ENCODE measurements at places on chromosomes 2 and 18. TPM values are rescaled to one million over a fixed set of nuclear protein-coding genes. Genes with fewer than 3 reads are reported as not detected.

The LRRC30 gene
- total RNA-seq = not detected

The NMS gene
- not detected for total RNA-seq

- no peak overlapping the region for H3K27ac ChIP-seq
- no peaks in the 10 kb centered on the region for H3K27me3 ChIP-seq
- H3K4me3 ChIP-seq = no peak overlapping the region
- DNase-seq = no peak
- H3K4me1 ChIP-seq = no peaks in the 10 kb centered on the region
Measured at GRCh38 chr2:124308319-124309062, 283.4 kb downstream of the CNTNAP5 start.

- H3K27me3 ChIP-seq = peaks cover 3% of the 10 kb centered on the region
- no peaks in the 10 kb centered on the region for H3K36me3 ChIP-seq
- no peak overlapping the region for H3K4me3 ChIP-seq
- no peak overlapping the region for H3K27ac ChIP-seq
Measured at GRCh38 chr18:32576296-32576916, 105.7 kb upstream of the GAREM1 start.

DNA sequence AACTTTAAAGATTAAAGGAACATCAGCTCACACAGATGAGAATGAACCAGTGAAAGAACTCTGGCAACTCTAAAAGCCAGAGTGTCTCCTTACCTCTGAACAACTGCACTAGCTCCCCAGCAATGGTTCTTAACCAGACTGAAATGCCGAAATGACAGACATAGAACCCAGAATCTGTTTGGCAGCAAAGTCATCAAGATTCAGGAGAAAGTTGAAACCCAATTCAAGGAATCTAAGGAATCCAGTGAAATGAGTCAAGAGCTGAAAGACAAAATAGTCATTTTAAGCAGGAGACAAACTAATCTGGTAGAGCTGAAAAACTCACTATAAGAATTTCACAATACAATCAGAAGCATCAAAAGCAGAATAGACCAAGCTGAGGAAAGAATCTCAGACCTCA lies 72.0 kb downstream of the STRADB start:
- H3K4me1 ChIP-seq = peaks cover 5% of the 10 kb centered on the region
- DNase-seq = no peak
- H3K27me3 ChIP-seq = peaks cover 3% of the 10 kb centered on the region
- H3K36me3 ChIP-seq = peaks cover 19% of the 10 kb centered on the region
- no peak overlapping the region for H3K4me3 ChIP-seq
- no peak overlapping the region for H3K27ac ChIP-seq

The RTN4 gene
- total RNA-seq = 92.4 TPM

The TMEM169 gene
- total RNA-seq = 2.3 TPM

- no peaks in the 10 kb centered on the region for H3K27me3 ChIP-seq
- peaks cover 31% of the 10 kb centered on the region for H3K4me1 ChIP-seq
- DNase-seq = no peak
- H3K4me3 ChIP-seq = no peak overlapping the region
- peaks cover 40% of the 10 kb centered on the region for H3K36me3 ChIP-seq
Measured at GRCh38 chr2:96842600-96842999, 1.2 kb downstream of the ANKRD23 start.

GRCh38 chr2:165475277-165476004 lies 5.9 kb downstream of the CSRNP3 start:
- no peak overlapping the region for H3K4me3 ChIP-seq
- no peaks in the 10 kb centered on the region for H3K4me1 ChIP-seq
- no peaks in the 10 kb centered on the region for H3K27me3 ChIP-seq
- H3K27ac ChIP-seq = no peak overlapping the region

DNA sequence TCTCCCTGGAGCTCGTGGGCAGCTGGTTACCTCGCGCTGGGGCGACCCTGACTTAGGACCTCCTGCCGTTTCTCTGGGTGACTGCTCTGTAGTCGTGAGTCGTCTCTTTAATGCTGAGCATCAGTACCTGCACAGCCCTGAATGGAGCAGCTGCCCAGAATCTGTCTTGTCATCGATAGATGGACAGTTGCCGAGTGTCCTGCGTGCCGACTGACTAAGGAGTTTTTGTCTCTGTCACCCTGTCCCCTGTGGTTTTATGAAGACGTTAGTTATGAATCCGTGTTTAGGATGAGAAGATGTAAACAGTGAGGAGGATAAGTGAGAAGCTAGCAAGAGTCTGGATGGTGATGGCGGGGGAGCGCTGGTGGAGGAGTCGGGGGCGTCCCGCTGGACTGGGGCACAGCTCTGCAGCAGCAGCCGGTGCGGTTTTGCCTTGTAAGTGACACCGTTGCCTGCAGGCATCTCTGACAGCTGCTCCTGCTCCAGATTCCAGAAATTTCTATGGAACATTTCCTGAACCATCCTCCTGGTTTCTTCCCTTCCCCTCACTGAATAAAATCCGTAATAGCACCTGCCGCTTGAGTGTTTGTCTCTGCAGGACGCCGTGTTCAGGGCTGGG lies 13.3 kb downstream of the AGAP1 start:
- DNase-seq = no peak
- no peaks in the 10 kb centered on the region for H3K36me3 ChIP-seq
- H3K27ac ChIP-seq = no peak overlapping the region
- H3K4me1 ChIP-seq = peaks cover 5% of the 10 kb centered on the region
- H3K4me3 ChIP-seq = no peak overlapping the region

DNA sequence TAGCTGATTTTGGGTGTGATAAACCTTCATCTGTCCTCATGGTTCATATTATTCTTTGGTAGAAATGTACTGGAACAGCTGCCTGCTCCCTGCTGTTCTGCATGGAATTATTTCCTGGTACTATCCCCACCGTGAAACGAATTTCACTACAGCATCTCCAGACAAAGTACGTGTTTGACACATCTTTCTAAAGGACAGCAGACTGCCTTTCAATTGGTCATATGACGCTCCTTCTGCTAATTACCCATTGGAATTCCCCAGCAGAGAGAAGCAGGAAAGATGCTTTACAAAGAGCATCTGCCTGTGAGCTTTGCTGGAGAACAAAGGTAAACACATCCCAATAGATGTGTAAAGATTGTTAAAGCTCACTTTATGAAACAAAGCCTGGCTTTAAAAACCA lies 4.4 kb upstream of the RFX8 start:
- peaks cover 28% of the 10 kb centered on the region for H3K4me1 ChIP-seq
- H3K27me3 ChIP-seq = no peaks in the 10 kb centered on the region
- H3K4me3 ChIP-seq = no peak overlapping the region
- no peaks in the 10 kb centered on the region for H3K36me3 ChIP-seq
- DNase-seq = no peak

DNA sequence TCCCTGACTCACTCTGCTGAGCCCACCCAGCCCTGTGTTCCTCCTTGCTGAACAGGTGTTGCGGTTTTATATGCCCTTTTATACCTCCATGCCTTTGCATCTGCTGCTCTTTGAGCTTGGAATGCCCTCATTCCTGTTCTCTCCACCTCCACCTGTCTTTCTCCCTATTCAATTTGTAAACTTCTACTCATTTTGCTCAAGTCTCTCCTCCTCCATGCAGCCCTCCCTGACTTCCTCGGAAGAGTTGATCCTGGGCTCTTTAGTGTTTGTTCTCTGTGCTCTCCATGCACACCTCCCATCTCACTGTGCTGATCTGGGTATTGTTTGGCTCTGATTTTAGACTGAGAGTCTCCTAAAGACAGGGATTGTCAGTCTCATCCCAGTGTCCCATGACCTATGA lies 7.2 kb upstream of the OTOF start:
- no peak overlapping the region for H3K27ac ChIP-seq
- peaks cover 5% of the 10 kb centered on the region for H3K27me3 ChIP-seq
- no peak for DNase-seq
- H3K4me3 ChIP-seq = no peak overlapping the region
- peaks cover 14% of the 10 kb centered on the region for H3K4me1 ChIP-seq

The RAB3GAP1 gene
- 23.0 TPM for total RNA-seq

The ESPNL gene
- total RNA-seq = 0.18 TPM

The CDH19 gene
- total RNA-seq = not detected

The SERPINB12 gene
- total RNA-seq = not detected

- H3K27me3 ChIP-seq = no peaks in the 10 kb centered on the region
- no peak overlapping the region for H3K27ac ChIP-seq
- H3K4me1 ChIP-seq = peaks cover 58% of the 10 kb centered on the region
Measured at GRCh38 chr2:168198476-168199207, 48.8 kb downstream of the STK39 start.

DNA sequence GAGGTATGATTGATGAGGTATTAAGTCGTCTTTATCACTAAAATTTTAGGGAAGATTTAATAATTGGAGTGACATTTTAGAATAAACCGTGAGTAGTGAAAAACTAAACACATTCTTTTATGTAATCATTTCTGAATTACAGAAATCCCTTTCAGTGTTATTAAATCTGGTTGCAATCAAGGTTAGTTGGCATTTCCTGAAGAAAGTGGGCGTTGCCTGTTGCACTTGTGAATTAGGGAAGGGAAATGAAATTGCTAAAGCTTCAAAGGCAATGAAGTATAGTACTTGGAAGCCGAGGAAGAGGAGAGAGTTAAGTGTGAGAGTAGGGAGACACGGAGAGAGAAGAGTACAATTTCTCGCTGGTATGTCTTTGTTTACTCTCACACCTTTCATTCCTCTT lies 274.5 kb downstream of the SLC8A1 start:
- DNase-seq = no peak
- H3K27ac ChIP-seq = no peak overlapping the region
- no peaks in the 10 kb centered on the region for H3K4me1 ChIP-seq
- H3K4me3 ChIP-seq = no peak overlapping the region
- H3K27me3 ChIP-seq = no peaks in the 10 kb centered on the region
- no peaks in the 10 kb centered on the region for H3K36me3 ChIP-seq

DNA sequence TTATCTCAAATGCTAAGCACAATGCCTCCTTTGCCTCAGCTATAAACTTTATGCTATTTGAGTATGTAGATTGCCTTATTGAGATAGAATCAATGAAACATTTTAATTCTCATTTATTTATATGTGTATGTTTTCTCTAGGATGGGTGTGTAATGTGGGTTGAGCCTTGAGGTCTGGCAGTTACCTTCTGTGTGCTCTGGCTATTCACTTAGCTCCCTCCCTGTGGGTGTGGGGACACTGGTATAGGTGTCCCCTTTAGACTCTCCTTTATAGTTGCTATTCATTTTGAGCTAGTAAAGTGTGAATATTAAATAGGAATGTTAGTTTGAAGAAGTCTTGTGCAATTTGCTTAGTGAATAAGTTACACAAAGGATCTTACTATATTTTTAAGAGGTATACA lies 1.8 kb downstream of the SLC9A4 start:
- DNase-seq = no peak
- H3K4me1 ChIP-seq = peaks cover 8% of the 10 kb centered on the region
- no peaks in the 10 kb centered on the region for H3K36me3 ChIP-seq
- no peak overlapping the region for H3K27ac ChIP-seq
- peaks cover 31% of the 10 kb centered on the region for H3K27me3 ChIP-seq
- H3K4me3 ChIP-seq = no peak overlapping the region

GRCh38 chr2:68764041-68764805 lies 29.6 kb downstream of the ARHGAP25 start:
- H3K27me3 ChIP-seq = no peaks in the 10 kb centered on the region
- no peak for DNase-seq
- H3K36me3 ChIP-seq = peaks cover 48% of the 10 kb centered on the region
- peak overlapping the region; percentile 80 for H3K4me3 ChIP-seq

GRCh38 chr2:166960702-166961270 lies 72.5 kb downstream of the XIRP2 start:
- H3K27ac ChIP-seq = no peak overlapping the region
- no peaks in the 10 kb centered on the region for H3K27me3 ChIP-seq
- H3K4me1 ChIP-seq = no peaks in the 10 kb centered on the region
- no peak overlapping the region for H3K4me3 ChIP-seq
- no peak for DNase-seq

All from activated CD4-positive, alpha-beta memory T cell treated with anti-CD3 and anti-CD28 coated beads, Interleukin-2, amount 10 ng/mL, durations not matched to agents 7 days and 5 days (primary cell).